ENCODE measurements at places on chromosomes 5 and 9.
A peak's percentile ranks its signal among the peaks of the same experiment; 100 is the strongest.

- DNase-seq, result no peak
Measured at GRCh38 chr9:89278997-89279739, 31.8 kb upstream of the CKS2 start.

- no peak for DNase-seq
Measured at GRCh38 chr9:70205366-70206020, 53.3 kb upstream of the SMC5 start.

DNA sequence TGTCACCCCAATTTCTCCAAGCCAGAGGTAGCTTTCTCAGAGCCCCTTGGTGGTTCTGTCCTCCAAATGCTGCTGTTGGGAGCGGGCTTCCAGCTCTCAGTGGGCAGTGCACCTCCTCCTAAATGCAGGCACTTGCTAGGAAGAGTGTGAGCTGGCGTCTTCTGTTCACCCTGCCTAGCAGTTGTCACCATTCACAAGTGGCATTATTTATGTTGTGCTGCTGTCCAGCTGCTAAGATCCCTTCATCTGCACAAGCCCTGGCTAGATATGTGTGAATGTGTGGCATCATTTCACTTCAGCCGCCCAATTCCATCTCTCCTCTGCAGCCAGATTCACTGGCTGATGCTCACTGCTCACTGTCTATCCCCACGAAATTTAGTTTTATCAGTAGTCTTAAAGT lies 43.7 kb downstream of the SLC36A1 start:
- no peak for DNase-seq

- DNase-seq, result no peak
Measured at GRCh38 chr9:115598751-115599150, 480.8 kb upstream of the TNC start.

GRCh38 chr5:68033961-68034571 lies 181.5 kb upstream of the PIK3R1 start:
- no peak for DNase-seq

- DNase-seq, result no peak
Measured at GRCh38 chr9:124335320-124335707, 77.6 kb downstream of the NEK6 start.

DNA sequence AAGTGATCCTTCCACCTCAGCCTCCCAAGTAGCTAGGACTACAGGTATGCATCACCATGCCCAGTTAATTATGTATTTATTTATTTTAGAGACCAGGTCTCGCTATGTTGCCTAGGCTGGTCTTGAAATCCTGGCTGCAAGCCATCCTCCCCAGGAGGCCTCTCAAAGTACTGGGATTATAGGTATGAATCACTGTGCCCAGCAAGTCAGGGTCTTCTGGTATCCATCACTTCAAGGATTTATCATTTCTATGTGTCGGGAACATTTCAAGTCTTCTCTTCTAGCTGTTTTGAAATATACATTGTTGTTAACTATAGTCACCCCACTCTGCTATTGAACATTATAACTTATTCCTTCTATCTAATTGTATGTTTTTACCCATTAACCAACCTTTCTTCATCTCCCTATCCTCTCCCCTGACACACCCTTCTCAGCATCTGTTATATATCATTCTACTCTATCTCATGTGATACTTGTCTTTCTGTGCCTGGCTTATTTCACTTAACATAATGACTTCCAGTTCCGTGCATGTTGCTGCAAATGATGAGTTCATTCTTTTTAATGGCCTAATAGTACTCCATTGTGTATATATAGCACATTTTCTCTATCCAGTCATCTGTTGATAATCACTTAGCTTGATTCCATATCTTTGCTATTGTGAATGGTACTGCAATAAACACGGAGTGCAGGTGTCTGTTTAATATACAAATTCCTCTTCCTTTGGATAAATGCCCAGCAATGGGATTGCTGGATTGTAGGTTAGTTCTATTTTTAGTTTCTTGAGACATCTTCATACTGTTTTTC lies 26.4 kb downstream of the UTP15 start:
- peak; percentile 57 for DNase-seq

DNA sequence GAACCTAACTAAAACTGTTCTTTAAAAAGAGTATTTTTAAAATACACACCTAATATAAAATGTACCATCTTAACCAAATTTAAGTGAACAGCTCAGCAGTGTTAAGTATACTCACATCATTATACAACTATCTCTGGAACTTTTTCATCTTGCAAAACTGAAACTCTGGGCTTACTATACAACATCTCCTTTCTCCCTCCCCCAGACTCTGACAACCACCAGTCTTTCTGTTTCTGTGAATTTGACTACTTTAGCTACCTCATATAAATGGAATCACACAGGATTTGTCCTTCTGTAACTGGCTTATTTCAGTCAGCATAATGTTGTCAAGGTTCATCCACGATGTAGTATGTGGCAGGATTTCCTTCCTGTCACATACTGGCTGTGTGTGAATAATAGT lies 93.5 kb downstream of the FOXD1 start:
- no peak for DNase-seq

All from SJSA1 (cell line).